ENCODE measurements at places on chromosomes 3 and 15. TPM values are rescaled to one million over a fixed set of nuclear protein-coding genes. Genes with fewer than 3 reads are reported as not detected.
A peak's percentile ranks its signal among the peaks of the same experiment; 100 is the strongest.

DNA sequence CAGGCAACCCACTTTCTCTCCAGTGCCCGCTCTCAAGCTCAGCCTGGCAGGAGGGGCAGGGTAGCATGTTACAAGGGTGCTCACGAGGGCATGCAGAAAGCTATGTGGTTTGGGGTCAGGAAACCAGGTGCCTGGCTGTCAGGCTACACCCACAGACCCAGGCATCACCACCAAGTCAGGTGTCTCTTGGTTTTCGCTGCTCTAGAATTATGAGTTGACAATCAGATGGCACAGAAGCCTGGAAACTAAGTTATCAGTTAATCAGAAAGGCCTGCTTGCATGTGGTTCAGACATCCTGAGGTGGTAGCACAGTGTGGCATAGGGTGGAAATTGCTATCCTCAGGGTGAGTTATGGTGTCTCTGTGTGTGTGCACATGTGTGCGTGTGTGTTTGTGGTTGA lies 16.2 kb upstream of the CCR9 start:
- DNase-seq: no peak

GRCh38 chr3:88926221-88926620 lies 181.2 kb upstream of the EPHA3 start:
- DNase-seq: no peak

- DNase-seq: no peak
Observed at GRCh38 chr15:49877117-49877872, 241.7 kb downstream of the ATP8B4 start.

DNA sequence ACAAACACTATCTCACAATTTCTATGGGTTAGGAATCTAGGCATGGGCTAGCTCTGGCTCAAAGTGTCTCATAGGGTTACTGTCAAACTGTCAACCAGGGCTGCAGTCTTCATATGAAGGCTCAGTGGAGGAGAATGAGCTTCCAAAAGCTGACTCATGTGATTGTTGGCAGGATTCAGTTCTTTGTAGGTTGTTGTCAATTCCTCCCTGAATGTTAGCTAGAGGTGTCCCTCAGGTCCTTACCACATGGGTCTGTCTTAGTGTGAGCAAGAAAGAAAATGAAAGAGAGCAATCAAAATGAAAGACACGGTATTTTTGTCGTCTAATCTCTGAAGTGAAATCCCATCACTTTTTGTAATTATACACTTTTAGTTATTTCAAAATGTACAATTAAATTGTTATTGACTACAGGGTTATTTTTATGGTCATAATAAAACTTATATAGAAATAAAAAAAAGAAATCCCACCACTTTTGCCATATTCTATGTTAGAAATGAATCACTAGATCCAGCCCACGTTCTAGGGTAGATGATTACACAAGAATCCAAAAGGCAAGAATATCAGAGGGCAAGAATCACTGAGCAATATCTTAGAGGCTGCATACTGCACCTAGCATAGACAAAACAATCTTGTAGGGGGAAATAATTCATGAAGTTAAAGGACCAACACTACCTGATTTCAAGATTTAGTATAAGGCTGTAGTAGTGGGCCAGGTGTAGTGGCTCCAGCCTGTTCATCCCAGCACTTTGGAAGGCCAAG lies 8.4 kb downstream of the ACSBG1 start:
- no peak for DNase-seq

DNA sequence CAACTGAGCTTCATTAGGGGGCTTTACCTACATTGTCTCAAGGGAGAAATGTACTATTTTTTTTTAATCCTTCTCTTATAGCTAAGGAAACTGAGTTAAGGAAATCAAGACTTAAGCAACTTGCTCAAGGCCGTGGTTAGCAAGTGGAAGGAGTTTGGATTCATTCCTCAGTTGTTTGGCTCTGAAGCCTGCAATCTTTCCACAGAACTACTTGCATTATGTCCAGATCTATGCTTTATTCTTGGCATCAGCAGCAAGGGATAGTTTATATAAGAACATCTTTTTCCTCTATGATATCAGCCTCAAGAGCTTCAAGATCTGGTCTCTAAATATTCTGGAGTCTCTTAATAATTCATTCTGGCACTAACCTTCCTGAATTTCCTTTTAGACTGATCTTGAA lies 182.4 kb downstream of the SV2B start:
- no peak for DNase-seq

GRCh38 chr3:62482961-62483360 lies 109.6 kb upstream of the FEZF2 start:
- no peak for DNase-seq

DNA sequence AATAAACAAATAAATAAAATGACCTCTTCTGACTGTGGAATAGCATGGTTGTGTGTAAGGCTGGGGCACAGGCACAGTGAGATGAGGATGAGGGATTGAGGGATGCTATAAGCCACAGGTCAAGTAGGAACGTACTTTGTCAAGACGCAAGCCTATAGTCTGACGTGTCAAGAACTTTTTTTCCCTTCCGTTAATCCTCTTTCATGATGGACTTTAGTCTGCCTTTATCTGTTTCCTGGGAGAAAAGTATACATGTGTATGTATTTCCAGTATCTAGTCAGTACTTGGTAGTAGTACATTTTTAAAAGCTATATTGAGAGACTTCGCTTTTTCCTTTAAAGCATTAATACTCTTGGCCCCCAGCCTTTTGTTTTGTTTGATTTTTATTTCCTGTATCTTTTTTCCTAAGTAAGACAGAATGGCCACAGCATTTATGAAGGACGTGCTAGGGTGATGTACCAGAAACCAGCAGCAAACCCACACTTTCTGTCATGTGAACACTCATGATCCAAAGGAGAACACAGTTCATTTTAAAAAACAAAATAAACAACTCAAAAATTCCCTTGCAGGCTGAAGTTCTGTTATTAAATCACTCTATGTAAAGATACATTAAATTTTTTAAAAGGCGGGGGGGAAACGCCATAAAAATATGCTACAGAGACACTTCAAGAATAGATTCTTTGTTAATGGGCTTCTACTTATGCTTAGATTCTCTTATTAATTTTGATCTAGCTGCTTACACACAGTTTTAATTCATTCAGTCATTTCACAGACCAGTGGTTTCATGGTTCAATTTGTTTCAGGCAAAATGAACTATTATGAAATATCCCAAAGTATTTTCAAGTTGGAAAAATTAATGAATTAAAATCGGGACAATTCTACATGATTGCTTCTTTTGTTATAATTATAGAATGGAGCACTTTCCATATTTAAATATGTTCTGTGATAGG lies 114.7 kb downstream of the SNRK start:
- no peak for DNase-seq

DNA sequence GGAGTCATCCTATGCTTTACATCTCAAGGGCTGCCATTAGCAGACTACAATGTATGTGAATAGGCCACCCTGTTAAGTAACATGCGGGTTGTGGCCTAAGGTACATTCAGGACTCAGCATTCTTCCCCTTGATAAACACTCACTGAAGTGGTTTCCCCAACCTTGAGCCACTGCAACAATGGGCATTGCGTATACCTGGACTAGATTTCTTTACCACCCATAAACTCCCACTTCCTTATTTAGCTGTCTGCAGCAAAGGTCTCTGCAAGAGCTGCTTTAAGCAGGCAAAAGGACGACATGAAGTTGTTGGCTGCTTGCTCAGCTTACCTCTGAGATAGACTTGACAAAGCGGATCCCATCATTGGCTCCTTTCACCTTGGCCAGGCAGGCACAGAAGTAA lies 16.2 kb downstream of the FYCO1 start:
- DNase-seq: no peak

- no peak for DNase-seq
Observed at GRCh38 chr3:99833617-99834205, 16.0 kb downstream of the CMSS1 start.

- no peak for DNase-seq
Observed at GRCh38 chr3:191357909-191358308, 27.6 kb upstream of the UTS2B start.

DNA sequence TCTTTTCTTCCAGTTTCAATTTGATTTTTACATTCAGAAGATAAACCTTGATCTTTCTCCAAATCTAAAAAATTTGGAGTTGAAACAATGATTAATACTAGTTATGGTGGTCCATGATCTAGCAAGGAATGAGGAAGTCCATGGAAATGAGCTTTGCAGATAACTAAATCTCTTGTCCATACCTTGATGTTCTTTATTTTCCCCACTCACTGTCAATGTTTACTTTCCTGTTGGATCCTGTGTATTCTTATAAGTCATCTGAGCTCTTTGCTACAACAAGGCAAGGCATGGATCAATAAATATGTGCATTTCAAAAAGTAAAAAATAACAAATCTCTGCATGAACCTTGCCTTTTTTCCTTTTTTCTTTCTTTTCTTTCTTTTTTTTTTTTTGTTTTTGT lies 6.2 kb upstream of the MYO1E start:
- no peak for DNase-seq

- no peak for DNase-seq
Observed at GRCh38 chr3:134464689-134465365, 21.0 kb downstream of the ANAPC13 start.

DNA sequence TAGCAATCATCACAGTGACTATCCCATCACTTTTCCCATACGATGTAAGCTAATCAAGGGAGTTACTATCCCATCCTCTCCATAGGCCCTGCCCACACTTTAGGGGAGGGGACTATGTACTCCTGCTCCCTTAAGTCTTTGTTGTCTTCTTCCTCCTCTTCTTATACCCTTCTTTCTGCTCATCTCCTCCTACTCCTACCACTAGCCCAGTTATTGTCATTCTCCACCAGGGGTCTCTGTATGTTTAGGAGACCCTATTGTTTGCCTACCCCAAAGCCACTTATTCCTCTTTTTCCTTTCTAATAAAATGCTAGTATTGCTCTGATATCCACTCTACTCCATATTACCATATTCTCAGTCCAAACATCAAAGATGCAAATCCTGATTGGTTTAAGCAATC lies 27.8 kb downstream of the STAC start:
- peak; percentile 10 for DNase-seq

KNG1 gene
- total RNA-seq: not detected

GRCh38 chr3:148758303-148758884 lies 60.7 kb downstream of the AGTR1 start:
- DNase-seq: no peak

ABI3BP gene
- not detected for total RNA-seq

- DNase-seq: no peak
Observed at GRCh38 chr3:53496984-53497383, 2.6 kb downstream of the CACNA1D start.

DNA sequence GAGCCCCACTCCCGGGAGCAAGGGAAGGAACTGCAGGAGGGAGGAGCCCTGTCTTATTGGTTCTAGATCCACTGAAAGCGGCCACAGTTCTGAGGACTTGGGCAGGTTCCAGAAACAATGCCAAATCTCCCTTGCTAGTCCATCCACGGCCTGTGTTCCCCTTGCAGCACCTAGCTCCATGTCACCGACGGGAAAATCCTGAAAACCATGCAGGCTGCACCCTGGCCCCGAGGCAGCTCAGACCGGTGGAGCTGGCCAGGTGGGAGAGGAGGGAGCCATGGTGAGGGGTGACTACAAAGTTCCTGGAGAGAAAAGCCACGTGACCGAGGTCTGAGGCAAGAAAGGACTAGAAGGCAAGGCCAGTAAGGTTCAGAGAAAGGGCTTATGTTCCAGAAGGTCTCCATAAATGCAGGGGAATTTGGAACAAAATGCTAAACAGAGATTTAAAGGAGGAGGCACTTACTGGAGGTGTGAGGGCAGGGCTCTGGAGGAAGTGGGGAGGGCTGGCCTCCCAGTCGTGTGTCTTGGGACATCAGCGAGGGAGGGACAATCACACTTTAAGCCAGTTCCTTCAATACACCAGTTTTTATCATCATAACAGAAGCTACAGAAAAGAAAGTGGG lies 5.4 kb downstream of the MGLL start:
- no peak for DNase-seq

ITPKA gene
- total RNA-seq: not detected

B3GALNT1 gene
- not detected for total RNA-seq

- no peak for DNase-seq
Observed at GRCh38 chr3:189799366-189799765, 168.2 kb downstream of the TP63 start.

NME9 gene
- not detected for total RNA-seq

GRCh38 chr3:41661796-41662195 lies 300.1 kb downstream of the ULK4 start:
- DNase-seq: no peak

KCNMB3 gene
- total RNA-seq: not detected

NEK10 gene
- total RNA-seq: 1.3 TPM

POPDC2 gene
- 1.3 TPM for total RNA-seq

GRCh38 chr3:149514471-149514870 lies 40.0 kb downstream of the TM4SF4 start:
- DNase-seq: no peak

DNA sequence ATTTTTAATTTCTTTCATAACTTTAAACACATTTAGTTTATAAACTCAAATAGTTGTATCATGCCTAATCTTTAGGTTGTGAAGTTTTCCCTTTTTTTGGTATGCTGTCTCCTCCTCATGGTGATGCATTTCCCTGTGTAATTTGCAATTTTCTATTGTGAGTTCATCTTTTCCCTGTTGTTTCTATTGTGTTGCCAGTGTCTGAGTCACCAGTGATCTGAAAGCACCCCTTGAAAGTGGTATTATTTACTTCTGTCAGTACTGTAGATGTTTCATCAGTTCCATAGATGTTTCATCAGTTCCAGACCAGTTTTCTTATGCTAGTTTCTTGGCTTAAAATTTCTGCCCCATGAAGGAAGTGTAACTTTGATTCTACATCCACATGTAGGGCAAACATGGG lies 80.6 kb downstream of the OXSM start:
- DNase-seq: no peak

- no peak for DNase-seq
Observed at GRCh38 chr3:156251424-156251823, 131.0 kb downstream of the KCNAB1 start.

Data from OCI-LY7 (cell line).